ENCODE measurements at places on chromosomes 13 and 19. TPM values are rescaled to one million over a fixed set of nuclear protein-coding genes. Genes with fewer than 3 reads are reported as not detected.

DNA sequence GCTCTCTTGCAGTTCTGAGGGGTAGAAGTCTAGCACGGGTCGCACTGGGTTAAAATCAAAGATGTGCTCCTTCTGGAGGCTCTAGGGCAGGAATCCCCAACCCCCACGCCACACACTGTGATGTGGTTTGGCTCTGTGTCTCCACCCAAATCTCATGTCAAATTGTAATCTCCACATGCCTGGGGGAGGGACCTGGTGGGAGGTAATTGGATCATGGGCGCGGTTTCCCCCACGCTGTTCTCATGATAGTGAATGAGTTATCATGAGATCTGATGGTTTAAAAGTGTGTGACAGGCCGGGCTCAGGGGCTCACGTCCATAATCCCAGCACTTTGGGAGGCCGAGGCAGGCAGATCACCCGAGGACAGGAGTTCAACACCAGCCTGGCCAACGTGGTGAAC is 26.6 kb upstream of the CALM3 start:
- no peak for DNase-seq

DNA sequence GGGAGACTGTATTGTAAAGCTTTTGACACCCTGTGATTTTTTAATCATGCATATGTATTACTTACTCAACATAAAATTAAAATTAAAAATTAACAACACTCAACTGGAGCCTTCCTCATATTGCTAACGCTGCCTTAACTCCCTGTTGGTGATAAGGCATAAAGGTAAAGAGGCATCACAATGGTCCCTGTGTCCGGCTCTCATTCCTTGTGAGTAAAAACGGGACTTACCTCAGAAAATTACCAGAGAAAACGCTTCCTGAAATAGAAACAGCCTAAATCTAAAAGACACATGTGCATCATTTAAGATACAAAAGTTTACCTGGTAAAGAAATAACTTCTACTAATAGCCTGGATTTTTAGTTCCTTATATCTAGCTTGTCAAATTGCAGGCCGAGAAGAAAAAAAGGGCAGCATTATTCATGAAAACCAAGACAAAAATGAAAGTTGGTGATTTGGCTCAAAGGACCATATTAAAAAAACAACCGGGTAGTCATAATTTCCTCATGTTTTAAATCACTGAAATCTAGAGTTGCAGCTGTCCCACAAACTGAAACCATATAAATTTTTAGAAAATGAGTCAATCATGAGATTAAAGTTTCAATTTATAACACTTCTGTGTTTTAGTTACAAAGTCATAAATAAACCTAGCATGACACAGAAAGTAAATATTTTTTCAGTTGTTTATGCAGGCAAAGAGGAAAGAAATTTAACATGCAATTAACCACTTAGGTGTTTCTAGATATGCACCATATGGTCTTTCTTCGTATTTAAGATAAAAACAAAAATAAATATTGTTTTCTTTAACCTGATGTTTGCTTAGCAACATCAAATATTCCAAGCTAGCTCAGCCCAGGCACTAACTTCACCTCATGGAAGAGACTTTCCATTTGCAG is 94.7 kb downstream of the MIPEP start:
- peak; percentile 53 for DNase-seq

DNA sequence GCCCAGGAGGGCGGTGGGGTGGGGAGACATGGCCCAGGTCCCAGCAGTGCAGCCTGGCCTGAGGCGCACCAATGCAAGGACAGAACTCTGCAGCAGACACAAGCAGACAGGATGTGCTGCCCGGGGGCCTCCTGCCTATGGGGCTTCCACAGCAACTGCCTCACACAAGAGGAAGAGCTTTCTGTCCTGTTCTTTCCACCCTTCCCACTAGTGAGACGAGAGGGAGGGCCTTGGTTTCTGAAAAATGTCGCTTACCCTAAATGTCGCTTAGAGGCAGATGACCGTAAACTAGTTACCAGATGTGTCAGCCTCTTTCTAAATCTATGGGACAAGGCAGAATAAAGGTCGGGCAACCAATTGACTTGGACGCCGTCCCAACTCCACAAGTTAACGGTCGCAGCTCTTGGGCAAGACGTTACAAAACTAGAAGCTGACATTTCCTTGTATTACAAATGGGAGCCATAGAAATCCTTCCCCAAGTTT is at the start of gene LAIR1:
Gene LAIR1 (minus strand): TSS at position 157 of the 483 bp plus-strand sequence. CDS start 127 bp downstream, at position 30.
- peak; percentile 76 for DNase-seq

- DNase-seq: no peak
Observed at GRCh38 chr19:7602935-7603497, 7.4 kb downstream of the CAMSAP3 start.

DNA sequence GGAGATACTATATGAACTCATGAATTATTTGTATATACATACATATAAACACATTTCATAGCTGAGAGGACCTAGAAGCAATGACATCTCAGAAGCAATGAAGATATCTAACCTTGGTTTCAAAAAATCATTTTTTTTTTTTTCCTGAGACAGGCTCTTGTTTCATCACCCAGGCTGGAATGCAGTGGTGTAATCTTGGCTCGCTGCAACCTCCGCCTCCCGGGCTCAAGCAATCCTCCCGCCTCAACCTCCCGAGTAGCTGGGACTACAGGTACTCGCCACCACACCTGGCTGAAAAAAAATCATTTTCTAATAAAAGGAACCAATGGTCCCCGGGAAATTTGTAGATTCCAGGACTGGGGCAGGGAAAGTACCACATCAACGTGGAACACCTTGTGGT is 4.0 kb downstream of the ZNF565 start:
- no peak for DNase-seq

Gene P2RY11
- total RNA-seq: 23.0 TPM

Gene GDF15
- total RNA-seq: not detected

Gene ATCAY
- total RNA-seq: not detected

Gene RNF113B
- not detected for total RNA-seq
